ENCODE measurements at places on chromosomes 6 and 20. TPM values are rescaled to one million over a fixed set of nuclear protein-coding genes. Genes with fewer than 3 reads are reported as not detected.

GCNT2 gene
- total RNA-seq = 2.1 TPM

BPIFB1 gene
- not detected for total RNA-seq

PTCHD4 gene
- 5.8 TPM for total RNA-seq

FUT9 gene
- not detected for total RNA-seq

OPRL1 gene
- 2.6 TPM for total RNA-seq

ADISSP gene
- 23.5 TPM for total RNA-seq

APMAP gene
- total RNA-seq = 104 TPM

MOG gene
- total RNA-seq = not detected

C6orf52 gene
- total RNA-seq = 0.26 TPM

PXT1 gene
- total RNA-seq = 0.26 TPM

RPRD1B gene
- total RNA-seq = 23.8 TPM

TRIM15 gene
- total RNA-seq = not detected

SIRPB2 gene
- total RNA-seq = not detected

DEFB113 gene
- not detected for total RNA-seq

SCGN gene
- total RNA-seq = not detected

RBPJL gene
- not detected for total RNA-seq

CLPSL2 gene
- total RNA-seq = not detected

CRISP3 gene
- total RNA-seq = not detected

GTSF1L gene
- not detected for total RNA-seq

FAM83C gene
- total RNA-seq = not detected

SLC17A1 gene
- not detected for total RNA-seq

KCNS1 gene
- 0.50 TPM for total RNA-seq

HTR1B gene
- not detected for total RNA-seq

LST1 gene
- not detected for total RNA-seq

TAP1 gene
- 107 TPM for total RNA-seq

RAB32 gene
- 114 TPM for total RNA-seq

All from fibroblast of lung (primary cell).